ENCODE measurements at places on chromosomes 7 and 10. TPM values are rescaled to one million over a fixed set of nuclear protein-coding genes. Genes with fewer than 3 reads are reported as not detected.

The GPRIN2 gene
- 1.2 TPM for total RNA-seq

The CALML3 gene
- total RNA-seq, result not detected

The HOXA13 gene
- total RNA-seq, result 43.2 TPM

The ACTL6B gene
- total RNA-seq, result 0.69 TPM

The EN2 gene
- not detected for total RNA-seq

The FANK1 gene
- total RNA-seq, result 2.0 TPM

The PLXDC2 gene
- 72.7 TPM for total RNA-seq

The GARIN1A gene
- total RNA-seq, result 0.79 TPM

The CNPY1 gene
- total RNA-seq, result 0.32 TPM

The LAMB4 gene
- total RNA-seq, result 0.90 TPM

The ZNHIT1 gene
- total RNA-seq, result 59.5 TPM

The MACROH2A2 gene
- 15.2 TPM for total RNA-seq

The NYAP1 gene
- total RNA-seq, result 1.6 TPM

The CRHR2 gene
- 0.16 TPM for total RNA-seq

The GIMAP1 gene
- 4.9 TPM for total RNA-seq

The SPDYE2 gene
- 0.16 TPM for total RNA-seq

The EPDR1 gene
- total RNA-seq, result 12.3 TPM

The C10orf53 gene
- not detected for total RNA-seq

The HERC4 gene
- 155 TPM for total RNA-seq

The GIMAP8 gene
- total RNA-seq, result 15.2 TPM

The NPY gene
- 4.3 TPM for total RNA-seq

The AGMO gene
- total RNA-seq, result 1.1 TPM

The FAM131B gene
- 4.1 TPM for total RNA-seq

The SMURF1 gene
- 19.7 TPM for total RNA-seq

The SHH gene
- 13.8 TPM for total RNA-seq

The NEUROG3 gene
- total RNA-seq, result not detected
